ENCODE measurements at places on chromosomes 6 and 20.

- no peak for DNase-seq
Measured at GRCh38 chr20:29300579-29301551, 1956.6 kb upstream of the DEFB115 start.

DNA sequence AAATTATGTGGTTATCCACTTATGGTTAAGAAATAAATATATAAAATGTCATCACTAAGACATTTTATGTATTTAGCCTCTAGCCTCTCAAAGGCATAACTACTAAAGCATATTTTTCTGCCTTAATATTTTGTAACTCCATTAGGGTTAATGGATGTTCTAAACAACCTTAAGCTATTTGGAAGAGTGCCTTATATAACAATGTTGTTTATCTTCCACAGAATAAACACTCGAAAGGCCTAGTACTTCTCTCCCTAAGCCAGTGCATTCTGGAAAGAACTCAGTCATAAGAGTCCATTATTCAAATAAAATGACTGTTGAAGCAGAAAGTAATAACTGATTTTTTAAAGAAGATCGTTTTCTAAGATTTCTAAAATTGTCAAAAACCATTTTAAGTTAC, 15.0 kb upstream of the PRIM2 start:
- no peak for DNase-seq

GRCh38 chr6:22709803-22710202, 140.4 kb downstream of the HDGFL1 start:
- DNase-seq, result no peak

GRCh38 chr6:12969966-12970365, 253.4 kb downstream of the PHACTR1 start:
- DNase-seq, result peak; percentile 26

DNA sequence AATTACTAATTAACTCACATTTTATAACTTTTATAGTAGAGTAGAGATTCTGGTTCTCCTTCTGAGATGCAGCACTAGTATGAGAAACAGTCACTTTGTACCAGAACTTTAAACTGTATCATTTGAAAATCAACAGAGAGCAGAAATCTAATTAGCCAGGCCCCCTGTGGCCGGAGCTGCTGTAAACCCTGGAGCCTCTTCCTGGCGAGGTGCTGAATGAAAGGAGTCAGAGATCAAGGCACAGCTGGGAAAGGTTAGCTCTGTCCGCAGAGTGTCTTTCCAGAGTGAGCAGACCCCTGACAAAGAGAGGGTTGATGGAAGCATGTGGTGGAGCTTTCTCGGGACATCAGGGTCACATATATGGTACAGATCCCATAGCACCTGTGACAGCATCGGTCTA, 703.8 kb downstream of the RFPL4B start:
- no peak for DNase-seq

DNA sequence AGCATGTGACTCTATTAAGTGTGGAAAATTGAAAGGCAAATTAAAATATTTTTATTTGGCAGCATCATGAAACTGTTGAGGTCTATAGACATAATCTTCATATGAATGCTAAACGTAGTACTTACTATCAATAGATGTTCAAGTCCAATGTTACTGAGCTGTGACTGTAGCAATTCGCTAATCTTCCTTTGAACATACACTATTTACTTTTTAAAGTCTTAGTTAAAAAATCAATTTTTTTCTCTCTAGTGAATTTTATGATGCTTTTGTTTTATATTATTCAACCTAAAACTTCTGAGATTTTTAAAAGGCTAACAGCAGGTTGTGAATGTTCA, 85.2 kb upstream of the ELOVL5 start:
- DNase-seq, result no peak

GRCh38 chr20:10465135-10465534, 30.0 kb downstream of the SLX4IP start:
- no peak for DNase-seq

DNA sequence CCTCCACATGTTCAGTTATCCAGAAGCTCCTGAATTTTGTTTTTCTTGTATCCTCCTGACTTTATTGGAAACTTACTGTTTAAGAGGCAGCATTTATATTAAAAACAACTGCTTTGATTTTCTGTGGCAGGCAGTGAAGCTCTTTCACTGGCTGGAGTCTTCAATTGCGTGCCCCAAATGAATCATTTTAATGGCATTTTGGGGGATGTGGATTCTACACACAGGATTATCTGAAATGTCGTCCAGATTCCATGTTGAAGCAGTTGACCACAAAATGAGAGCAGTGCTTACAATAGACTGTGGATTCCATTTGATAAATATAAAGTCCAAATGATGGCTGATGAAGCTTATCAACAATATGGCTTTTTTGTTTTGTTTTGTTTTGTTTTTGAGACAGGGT, 41.0 kb upstream of the HIVEP1 start:
- peak; percentile 98 for DNase-seq

DNA sequence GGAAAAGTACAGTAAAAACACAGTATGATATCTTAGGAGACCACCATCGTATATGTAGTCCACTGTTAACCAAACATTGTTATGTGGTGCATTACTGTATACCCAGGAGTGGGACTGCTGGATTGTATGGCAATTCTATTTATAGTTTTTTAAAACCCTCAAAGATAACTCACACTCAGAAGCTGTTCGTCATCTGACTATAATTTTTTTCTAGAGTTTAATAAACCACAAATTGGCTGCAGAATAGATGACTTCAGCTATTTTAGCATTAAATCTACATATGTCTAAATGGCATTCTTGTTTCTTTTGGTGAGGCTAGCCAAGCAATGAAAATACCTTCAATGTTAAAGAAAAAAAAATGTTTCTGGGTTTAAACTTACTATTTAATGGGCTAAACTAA, 134.2 kb upstream of the BMP5 start:
- peak; percentile 83 for DNase-seq

DNA sequence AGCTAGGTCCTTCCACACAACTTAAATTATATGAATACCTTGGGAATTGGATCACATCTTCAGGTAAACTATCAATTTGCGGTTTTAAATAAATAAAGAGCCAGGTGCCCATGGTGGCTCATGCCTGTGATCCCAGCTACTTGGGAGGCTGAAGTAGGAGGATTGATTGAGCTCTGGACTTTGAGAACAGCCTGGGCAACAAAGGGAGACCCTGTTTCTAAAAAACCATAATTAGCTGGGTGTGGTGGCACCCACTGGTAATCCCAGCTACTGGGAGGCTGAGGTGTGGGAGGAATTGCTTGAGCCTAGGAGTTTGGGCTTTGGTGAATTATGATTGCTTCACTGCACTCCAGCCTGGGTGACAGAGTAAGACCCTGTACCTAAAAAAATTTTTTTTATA, 3.4 kb downstream of the GMNN start:
- DNase-seq, result no peak

DNA sequence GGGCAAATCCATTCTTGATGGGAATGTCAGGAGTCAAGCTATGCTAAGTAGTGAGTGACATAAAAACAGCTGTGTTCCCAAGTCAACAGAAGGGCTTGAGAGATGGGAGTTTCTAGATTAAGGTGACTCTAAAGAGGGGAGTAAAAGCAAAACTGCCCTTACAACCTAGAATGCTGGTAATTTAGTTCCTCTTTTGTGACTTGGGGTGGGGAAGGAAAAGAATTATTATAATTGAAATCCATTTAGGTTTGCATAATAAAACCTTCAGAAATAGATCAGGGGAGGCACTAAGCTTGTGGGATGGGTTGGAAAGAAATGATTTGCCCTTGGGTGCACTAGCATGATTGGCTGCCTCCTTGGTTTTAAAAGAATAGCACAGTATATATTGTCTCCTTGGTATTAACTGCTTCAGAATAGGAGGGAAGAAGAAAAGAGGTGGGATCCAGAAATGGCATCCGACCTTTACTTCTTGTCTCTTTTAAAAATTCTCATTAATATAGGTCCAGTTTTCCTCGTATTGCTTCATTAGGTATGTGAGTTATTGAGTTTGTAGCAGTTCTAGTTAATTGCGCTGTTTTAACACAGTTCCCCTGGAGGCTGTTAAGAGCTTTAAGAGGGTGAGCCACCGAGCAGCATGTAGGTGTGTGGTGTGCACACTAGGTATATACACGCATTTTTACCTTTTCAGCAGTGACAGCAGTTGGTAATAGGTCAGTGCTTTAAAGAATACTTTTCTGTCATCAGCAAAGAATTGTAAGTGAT, 95.3 kb upstream of the VSTM2L start:
- no peak for DNase-seq

GRCh38 chr6:161198176-161198575, 75.7 kb downstream of the AGPAT4 start:
- peak; percentile 46 for DNase-seq

DNA sequence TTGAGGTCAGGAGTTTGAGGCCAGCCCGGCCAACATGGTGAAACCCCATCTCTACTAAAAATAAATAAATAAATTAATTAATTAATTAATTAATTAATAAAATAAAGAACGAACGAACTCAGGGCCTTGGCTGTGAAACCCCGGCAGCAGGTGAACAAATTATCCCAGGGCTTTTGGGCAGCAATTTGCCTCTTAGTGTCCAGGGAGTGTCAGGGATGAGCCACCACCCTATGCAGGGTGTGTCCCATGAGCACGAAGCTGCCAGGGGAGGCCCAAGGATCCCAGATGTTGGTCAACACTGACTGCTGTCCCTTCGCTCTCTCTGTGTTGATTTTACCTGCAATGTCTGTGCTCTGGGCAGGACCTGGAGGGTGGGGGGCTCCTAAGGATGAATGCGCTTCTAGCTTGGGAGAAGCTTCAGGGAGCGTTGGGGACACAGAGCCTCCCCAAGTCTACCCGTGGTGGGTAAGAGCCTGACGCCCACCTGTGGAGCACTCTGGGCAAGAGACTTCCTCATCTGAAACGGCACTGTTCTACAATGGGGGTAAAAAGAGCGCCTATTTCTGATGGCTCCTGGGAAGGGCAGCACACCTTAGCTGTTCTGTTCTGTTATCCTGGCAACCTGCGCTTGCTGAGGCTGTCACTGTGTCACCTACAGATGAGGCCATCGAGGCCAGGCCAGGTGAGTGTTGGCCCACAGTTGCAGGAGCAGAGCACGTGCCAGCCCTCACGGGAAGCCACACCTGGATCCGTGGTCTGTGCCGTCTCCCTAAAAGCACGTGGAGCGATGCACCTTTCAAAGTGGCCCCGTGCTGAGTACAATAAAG, 125.5 kb upstream of the CDH4 start:
- DNase-seq, result no peak

Data from fibroblast of skin of right biceps (primary cell).